Epithelial cell of proximal tubule (primary cell): ENCODE measurements at places on chromosomes 16 and 17.

DNA sequence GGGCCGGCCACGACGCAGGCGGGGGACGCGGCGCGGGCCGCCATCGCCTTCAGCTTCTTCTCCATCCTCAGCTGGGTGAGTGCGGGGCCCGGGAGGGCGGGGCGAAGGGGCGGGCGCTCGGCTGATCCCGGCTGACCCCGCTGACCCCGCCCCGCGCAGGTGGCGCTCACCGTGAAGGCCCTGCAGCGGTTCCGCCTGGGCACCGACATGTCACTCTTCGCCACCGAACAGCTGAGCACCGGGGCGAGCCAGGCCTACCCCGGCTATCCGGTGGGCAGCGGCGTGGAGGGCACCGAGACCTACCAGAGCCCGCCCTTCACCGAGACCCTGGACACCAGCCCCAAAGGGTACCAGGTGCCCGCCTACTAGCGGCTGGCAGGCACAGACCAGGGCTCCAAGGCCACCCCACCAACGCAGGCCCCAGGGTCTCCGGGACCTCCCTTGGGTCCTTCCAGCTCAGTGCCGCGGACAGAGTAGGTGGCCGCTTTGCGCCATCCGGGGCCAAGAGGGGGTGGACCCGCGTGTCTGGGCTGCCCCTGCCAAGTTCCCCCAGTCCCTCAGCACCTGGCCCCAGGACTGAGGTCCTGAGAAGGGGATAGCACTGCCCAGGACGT, 3.0 kb downstream of the SYNGR3 start:
- DNase-seq = no peak

DNA sequence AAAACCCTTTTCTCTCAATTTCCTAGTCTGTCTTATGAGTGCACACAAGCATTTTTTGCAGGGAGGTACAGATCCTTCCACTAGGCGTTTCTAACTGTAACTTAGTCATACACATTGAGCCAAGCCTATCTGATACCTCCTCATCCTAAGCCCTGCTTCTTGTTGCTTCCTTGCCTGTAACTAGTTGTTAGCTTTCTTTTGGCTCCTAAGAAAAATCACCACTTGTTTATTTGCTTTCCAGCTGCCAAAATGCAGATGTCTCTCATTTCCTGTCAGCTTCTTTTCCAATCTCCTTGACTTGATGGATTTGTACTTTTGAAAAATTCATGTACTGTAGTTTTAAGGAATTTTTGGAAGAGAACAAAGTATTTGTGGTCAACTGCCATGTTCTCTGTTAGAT, 73.7 kb downstream of the TNRC6C start:
- DNase-seq = no peak

- no peak for DNase-seq
Measured at GRCh38 chr16:50940275-50940854, 198.5 kb downstream of the CYLD start.

DNA sequence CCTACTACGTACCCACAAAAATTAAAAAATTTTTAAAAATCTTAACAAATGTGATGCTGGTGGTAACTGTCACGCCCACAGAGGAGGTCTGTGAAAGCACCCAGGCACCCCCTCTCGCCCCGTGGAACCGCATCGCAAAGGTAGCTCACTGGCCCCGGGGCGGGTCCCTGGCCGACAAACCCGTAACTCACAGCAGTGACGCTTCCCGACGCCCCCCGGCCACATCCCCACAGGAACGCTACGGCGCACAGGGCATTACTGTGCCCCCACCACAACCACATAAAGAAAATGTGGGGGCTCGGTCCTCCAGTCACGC, 366 bp downstream of the ANKS3 start:
- no peak for DNase-seq

- peak; percentile 50 for DNase-seq
Measured at GRCh38 chr16:21120976-21121520, 29.6 kb downstream of the DNAH3 start.

DNA sequence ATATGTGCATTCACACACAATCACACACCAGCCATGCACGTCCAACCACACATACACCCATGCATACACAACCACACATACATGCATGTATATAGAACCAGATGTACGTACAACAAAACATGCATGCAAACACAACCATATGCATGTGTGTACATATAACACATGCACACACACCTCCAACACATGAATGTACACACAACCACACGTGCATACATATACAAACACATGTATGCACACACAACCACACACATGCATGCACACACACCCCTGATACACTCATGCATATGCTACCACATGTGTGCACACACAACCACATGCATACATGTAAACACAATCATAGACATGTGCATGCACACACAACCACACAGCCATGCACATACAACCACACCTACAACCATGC, 52.0 kb upstream of the SDK2 start:
- DNase-seq = no peak

DNA sequence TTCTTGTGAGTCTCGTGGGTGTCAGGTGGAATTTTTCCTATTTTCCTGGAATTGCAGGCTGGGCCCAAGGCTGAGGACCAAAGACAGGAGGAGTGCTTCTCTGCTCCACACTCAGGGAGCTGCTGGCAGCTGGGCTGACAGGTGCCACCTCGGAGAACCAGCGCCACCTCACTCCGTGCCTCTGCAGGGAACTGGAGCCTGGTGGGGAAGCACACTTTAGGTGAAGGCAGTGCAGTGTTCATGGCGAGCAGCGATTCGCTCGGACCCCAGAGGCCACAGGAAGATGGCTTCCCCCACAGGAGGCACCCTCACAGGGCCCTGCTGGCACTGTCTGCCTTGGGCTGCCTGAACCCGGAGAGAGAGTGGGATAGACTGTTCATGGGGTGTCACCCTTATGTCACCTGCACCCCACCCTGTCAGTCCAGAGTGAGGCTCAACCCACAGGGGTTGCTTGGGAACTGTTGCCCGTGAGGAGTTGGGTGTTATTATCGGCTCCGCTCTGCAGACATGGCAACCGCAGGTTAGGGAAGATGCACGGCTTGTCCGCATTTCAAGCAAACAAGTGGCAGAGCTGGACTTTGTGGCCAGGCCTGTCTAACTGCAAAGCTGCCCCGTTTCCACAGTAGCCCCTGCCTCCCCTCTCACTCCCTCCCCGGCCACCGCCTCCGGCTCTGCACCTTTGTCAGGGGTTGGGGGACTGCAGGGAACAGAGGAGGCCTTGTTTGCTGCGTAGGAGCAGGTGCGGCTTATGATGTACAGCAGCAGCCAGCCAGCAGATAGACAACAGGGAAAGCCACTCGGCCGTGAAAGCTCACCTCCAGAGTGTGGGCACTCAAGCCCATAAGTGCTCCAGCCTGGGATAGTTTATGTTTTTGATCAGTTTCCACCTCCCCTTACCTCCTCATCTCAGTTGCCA, 15.5 kb downstream of the TBC1D24 start:
- DNase-seq = no peak

GRCh38 chr17:75823257-75824041, 20.8 kb downstream of the UNC13D start:
- DNase-seq = no peak

DNA sequence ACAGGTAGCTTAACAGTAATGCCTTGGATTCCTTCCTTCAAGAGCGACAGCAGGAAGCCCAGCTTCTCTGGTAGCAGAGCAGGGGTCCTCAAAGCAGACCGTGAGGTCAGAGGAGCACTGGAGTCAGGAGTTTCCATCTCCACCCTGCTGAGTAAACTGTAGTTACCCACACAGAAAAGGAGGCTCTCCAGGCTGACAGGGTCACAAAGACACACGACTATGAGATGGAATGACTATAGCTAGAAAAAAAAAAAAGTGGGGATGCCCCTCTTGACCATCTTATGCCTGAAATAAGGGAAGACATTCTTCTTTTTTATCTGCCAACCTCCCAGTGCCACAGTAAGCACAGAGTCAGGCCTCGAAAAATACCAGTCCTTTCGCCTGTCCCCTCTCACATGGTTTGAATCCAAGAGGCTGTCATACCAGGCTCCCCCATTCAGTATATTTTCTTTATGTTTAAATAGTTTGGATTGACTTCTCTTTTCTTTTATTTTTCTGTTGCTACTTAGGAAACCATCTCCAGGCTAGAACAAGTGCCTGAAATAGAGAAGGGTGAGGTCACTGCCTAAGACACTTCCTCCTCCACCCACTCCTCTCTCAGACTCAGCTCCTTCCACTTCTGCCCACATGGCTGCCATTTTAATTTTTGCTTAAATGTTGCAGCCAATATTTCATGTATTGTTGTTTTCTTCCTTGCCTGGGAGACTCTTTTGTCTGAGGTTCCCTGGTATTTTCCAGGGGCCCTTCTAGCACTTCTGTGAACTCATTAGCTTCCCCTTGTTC, 707.4 kb downstream of the MAF start:
- no peak for DNase-seq

- no peak for DNase-seq
Measured at GRCh38 chr16:72134507-72134906, 37.4 kb downstream of the PMFBP1 start.

GRCh38 chr17:78127888-78128550, 536 bp downstream of the TMC6 start:
- DNase-seq = no peak

DNA sequence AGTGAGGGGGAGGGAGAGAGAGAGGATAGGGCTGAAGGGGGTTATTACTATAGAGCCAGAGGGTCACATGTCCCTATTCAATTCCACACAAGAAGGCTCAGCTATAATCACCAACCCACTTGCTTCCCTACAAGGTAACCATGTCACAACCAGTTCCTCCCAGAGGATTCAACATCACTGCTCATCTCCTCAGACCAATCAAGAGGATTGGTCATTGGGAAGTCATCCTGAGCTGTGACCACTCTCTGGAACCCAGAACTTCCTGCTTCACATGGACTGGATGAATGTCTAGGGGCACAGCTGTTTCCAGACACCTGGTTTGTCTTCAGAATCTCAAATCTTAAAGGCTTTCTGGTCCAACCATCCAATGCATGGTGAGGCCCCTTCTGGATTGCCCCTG, 154.9 kb upstream of the SDK2 start:
- DNase-seq = no peak

- no peak for DNase-seq
Measured at GRCh38 chr16:15038689-15039088, 17.2 kb downstream of the NTAN1 start.

GRCh38 chr16:51553314-51553713, 402.2 kb upstream of the SALL1 start:
- DNase-seq = no peak

DNA sequence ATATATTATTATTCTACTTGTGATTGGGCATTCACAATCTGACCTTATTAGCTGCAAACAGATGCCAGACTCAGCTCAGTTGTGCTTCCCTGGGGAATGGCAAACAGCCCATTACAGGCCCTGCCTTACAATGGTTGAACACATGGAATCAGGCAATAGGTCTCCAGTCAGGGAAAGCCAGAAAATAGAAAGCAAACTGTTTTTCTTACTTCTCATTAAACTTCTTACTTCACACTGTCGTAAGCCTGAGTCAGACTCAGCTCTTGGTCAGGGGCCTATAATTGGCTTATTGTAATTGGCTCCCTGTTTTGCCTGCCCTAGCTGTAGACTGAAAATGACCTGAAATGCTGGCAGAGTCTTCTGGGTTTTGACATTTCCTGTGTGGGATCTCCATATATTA, 77.0 kb upstream of the CA10 start:
- no peak for DNase-seq

DNA sequence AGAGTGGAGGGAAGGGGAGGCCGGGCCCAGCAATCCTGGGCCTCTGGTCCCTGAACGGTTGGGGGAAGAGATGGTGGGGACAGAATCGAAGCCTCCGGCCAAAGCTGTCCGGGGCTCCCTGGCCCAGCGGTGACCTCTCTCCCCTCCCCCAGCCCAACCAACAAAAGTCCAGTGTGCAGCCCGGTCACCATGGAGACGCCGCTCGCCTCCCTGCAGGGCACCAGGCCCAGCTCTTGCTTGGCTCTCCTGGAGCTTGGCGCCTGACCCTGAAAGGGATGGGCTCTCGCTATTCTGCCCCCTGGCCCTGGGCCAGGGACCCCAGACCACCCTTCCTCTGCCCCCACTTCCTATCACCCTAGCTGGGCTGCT, 1.3 kb downstream of the METRN start:
- no peak for DNase-seq

GRCh38 chr16:5854027-5854426, 756.4 kb upstream of the EEF2KMT start:
- DNase-seq = no peak

GRCh38 chr16:87809150-87809902, 43.5 kb upstream of the KLHDC4 start:
- no peak for DNase-seq

DNA sequence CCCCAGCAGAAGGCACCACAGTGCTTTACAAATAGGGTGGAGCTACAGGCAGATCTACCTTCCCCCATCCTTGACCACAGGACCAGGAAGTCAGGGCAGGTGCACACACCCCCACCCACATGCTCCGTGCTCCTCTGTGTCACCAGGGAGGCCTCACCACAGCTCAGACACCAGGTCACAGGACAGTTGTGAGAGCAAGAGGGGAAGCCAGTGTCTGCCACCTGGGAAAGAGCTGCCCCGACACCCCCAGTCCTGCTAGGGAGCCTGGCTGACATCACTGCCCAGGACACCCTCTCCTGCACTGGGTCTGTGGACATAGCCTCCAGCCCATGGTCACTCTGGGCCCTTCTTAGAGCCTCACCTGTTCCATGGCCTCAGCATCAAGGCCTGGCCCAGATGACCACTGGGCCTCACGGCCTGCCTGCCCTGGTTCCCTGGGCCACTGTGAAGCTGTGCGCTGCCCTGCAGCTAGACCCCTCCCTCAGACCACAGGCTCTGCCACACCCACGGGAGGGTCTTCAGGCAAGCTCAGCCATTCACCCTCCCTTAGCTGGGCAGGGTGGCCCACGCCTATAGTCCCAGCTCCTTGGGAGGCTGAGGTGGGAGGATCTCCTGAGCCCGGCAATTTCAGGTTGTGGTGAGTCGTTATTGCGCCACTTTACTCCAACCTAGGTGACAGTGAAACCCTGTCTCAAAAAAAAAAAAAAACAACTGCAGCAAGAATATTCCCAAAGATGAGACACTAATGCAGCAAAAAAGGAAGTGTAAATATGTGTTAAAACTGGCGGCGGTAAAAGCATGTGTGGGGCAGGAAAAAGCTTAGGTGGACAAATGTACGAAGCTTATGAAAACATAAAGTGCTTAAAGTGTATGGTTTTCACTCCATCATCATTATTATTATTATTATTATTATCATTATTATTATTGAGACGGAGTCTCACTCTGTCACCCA, 14.2 kb downstream of the POLR3K start:
- no peak for DNase-seq

GRCh38 chr16:50651835-50652438, 29.2 kb downstream of the SNX20 start:
- DNase-seq = no peak

GRCh38 chr17:9232155-9232475, 210.8 kb downstream of the NTN1 start:
- DNase-seq = no peak

GRCh38 chr16:66432429-66432828, 5.3 kb downstream of the BEAN1 start:
- DNase-seq = no peak

DNA sequence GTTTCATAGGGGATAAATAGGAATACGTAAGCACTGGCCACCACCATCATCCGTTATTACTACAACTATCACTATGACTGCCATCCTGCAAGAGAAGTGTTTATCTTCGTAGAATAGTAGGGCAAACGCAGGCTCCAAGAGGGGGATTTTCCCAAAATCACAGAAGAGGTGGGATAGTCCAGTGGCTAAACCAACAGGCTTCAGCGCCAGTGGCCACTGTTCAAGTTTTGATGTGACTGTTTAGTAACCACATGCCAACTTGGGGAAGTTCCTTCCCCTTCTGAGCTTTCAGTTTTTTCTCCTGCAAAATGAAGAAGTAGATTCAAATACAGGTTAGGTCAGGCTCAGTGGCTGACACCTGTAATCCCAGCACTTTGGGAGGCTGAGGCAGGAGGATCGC, 60.7 kb upstream of the GRIN2A start:
- no peak for DNase-seq
